ENCODE measurements at places on chromosomes 4 and X.
A peak's percentile ranks its signal among the peaks of the same experiment; 100 is the strongest.

DNA sequence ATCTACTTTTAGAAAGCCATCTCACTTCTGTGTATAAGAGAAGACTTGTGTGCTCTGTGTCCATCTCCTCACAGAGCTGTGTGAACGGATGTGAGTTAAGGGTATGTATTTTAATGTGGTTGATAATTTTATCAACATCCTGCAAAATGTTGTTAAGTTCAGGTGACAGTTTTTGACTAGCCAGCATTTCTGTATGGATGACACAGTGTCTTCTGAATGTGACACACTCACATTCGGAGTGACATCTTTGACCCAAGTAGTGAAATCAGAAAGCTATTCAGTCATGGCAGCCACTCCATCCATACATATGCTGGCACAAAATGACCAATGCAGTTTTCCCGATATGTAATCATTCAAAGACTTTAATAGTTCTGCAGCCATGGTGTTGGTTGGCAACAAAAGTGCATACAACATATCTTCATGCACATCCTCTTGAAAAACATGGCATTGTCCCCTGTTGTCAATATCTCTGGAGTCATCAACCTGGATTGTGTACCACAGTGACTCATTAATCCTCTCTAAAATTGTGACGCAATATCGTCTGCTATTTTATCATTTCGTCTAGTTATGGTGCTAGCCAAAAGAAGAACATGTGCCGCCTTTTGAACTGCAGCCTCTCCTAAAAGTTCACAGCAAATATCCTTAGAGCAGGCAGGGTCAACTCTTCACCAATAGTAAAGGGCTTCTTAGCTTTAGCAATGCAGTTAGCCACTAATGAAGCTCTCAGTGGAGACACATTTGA, 6.8 kb upstream of the FGF2 start:
- DNase-seq: no peak

GRCh38 chrX:35339796-35340195, 397.2 kb downstream of the FAM47B start:
- no peak for DNase-seq

DNA sequence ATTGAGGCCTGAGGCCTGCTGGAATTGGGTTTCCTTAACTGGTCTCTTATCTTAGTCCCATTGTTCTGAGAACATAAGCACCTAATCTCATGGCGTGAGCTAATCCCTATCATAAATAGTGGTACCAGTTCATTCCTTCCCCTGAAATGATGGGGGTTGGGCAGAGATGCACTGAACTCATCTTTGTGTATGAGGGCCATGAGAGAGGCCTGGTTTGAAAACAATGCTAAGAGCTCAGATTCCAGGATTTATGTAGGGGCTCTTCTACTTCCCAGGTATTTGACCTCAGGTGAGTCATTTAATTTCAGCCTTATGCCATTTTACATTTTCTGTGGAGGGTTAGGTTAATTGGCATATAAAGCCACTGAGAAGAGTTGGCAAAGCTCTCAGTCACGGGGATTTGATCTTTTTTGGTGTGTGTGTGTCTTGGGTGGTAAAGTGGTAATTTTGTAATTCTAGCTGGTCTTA, 4.4 kb downstream of the RBM3 start:
- no peak for DNase-seq

- DNase-seq: peak; percentile 39
Observed at GRCh38 chr4:82429728-82430192, 502 bp downstream of the HNRNPDL start.

DNA sequence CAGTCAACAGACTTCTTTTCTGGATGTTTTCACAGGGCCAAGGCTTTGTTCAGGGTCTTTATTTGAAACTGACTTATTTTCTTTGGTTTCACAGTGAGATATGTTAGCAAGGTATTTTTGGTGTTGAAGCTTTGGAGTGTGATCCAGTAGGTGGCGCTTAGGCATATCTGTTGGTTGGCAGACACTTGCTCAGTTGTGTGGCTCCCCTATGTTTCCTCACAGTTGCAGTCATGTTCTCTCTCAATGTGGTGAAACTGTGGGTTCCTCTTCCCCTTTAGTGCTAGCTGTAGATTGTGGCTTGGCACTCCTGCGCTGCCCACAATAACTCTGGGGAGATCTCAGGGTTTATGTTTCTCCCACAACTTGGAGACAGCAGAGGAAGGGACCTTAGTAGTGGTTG, 460.8 kb downstream of the SLITRK2 start:
- no peak for DNase-seq

DNA sequence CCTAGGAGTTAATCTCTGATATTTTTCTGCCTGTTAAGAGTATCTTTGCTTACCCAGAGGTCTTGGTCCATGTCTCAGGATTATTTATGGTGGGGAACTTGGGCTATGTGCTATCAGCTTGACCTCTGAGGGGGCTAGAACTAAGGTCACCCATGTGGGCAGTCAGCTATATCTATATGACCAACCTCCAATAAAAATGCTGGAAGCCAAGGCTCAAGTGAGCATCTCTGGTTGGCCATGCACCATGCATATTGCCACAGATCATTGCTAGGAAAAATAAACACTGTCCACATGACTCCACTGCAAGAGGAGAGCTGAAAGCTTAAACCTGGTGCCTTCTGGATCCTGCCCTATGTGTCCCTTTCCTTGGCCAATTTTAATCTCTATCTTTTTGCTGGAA, 196.5 kb upstream of the SLC7A11 start:
- no peak for DNase-seq

DNA sequence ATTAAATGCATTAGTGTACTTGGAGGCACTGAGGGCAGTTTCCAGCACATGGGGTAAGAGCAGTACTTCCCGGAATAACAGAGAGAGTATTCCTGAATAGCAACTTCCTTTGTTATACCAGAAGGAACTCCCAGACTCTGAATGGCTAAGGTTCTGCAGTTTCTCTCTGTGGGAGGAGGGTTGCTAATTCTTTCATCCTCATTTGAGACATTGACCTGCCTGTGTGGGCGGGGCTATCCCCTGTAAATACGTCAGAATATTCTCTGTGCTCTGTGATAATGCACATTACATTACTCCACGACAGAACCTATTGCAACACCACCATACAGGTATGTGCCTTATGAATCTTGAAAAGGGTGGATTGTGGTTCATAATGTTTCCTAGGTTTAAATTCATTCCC, 52.7 kb downstream of the SPINK2 start:
- no peak for DNase-seq

GRCh38 chrX:12866451-12867377, at the start of gene TLR7:
TLR7 (plus strand) TSS chrX:12867072; CDS start chrX:12867579, 507 bp downstream.
- DNase-seq: no peak

Measured in COLO829 (cell line).